Stimulated activated CD4-positive, alpha-beta T cell treated with anti-CD3 and anti-CD28 coated beads, Interleukin-15, amount 100 ng/mL, for 1 hour (primary cell): ENCODE measurements at places on chromosomes 12 and 14.
A peak's percentile ranks its signal among the peaks of the same experiment; 100 is the strongest.

DNA sequence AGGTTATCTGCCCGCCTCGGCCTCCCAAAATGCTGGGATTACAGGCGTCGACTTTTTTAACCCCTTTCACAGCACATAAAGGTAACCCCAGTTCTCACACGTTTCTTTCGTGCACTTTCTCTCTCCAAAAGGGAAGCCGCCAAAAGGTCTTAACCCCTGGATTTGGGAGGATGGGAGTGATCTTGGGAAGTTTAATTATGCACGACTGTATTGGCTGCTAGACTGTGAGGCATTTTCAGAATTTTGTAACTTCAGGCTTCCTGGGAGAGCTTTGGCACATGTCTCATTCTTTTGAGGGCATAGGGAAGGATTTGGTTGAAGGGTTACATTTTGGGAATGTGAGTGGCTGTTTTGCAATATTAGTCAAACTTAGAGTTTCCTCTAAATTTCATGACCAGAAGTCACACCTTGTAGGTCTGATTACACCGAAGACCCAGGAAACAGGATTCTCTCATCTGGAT lies 1.4 kb upstream of the SMARCC2 start:
- DNase-seq: no peak

DNA sequence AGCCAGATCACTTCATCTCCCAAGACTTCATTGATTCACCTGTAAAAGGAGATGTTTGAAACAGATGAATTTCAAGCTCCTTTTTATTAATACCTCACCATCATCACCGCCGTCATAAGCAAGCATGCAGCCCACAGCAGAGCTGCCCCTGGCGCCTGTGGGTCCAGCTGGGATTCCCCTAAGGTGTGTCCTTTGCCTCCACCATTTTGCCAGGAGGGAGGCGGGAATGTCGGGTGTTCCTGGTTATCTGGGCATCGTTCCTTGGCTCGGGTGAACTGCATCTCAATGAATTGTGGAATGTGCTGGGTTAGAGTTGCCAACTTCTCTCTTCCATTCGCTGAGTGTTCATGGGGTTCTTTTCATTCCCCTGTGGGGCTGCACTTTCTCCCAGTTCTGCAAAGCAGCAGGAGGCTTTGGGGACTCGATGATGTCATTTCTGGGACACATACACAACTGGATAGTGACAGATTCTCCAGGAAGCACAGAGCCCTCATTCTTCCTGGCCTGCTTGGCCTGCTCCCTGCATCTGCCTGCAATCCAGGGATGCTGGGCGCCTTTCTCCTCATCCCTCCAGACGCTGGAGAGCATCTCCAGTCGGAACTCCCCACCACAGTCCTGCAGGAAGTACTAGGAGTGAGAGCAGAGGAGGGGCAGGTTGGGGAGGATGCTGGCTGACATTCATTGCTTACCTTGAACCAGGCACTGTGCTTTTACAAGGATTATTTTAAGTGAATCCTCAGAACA lies 10.1 kb downstream of the CCND2 start:
- DNase-seq: no peak

GRCh38 chr14:92635031-92635430 lies 113.4 kb downstream of the LGMN start:
- DNase-seq: no peak

GRCh38 chr14:70882776-70883492 lies 24.3 kb upstream of the PCNX1 start:
- no peak for DNase-seq

DNA sequence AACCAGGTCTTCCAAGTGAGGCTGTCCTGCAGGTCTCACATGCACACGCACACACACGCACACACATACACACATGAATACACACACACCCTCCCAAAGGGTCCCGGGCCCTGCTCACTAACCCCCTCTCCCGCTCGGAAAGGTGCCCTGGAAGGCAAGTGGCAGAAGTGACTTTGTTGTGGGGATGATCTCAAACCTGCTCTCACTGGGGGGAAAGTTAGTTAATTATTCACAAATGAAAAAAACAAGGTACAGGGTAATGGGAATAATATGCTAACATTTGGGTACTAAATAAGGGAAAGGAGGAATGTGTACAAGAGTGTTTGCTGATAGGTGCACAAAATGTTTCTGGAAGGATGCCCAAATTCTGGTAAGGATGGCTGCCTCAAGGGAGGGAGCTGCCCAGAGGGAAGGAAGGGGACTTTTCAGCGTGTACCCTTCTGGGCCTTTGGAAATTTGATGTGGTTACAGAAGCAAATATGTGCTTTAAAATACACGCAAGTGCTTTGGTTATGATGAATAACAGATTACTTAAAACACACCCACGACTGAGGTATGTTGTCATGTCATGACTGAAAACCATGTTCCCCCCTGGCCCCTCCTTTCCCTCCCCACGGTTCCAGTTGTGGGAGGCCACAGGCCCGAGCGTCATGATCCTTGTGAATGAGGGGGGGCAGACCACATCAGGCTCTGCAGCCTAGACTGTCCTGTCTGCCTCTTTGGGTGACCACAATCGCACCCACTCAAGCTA lies 43.3 kb upstream of the PLEKHG6 start:
- DNase-seq: peak; percentile 10

DNA sequence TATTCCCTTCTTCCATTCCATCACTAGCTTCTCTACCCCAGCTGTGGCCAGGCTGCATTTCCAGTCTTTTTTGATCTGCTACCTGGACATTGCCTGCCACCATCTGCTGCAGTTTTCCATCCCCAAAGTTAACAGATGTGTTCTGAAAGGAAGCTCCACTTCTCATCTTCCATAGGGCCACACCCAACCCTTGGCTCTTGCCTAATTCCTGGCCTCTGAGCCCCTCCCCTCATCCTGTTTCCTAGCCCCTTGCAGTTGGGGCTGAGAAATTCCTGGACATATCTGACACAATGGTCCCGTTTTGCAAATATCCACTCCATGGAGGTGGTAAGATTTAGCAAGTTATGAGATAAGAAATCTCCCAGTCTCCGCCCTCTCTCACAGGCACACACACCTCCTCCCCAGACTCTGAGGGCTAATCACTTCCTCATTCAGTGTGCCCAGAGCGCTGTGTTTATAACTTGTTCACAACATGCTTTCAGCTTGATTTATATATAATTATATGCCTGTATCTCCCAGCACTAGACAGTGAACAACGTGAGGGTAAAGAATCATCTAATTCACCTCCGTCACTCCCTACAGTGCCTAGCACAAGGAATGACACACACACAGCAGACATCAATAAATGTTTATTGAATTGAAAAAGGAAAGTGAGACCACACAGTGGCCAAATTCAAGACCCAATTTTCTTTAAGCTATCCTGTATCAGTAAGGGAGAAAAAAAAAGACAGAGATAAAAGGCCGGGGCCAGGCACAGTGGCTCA lies 13.4 kb downstream of the SMUG1 start:
- no peak for DNase-seq

GRCh38 chr12:20489645-20490044 lies 121.3 kb downstream of the PDE3A start:
- DNase-seq: no peak

GRCh38 chr14:91241863-91242262 lies 2.6 kb downstream of the GPR68 start:
- no peak for DNase-seq

GRCh38 chr12:42704810-42705401 lies 115.4 kb upstream of the PRICKLE1 start:
- DNase-seq: no peak

GRCh38 chr12:123388951-123389559 lies 5.1 kb downstream of the KMT5A start:
- no peak for DNase-seq

- no peak for DNase-seq
Observed at GRCh38 chr12:13436696-13437391, 240.3 kb downstream of the EMP1 start.

DNA sequence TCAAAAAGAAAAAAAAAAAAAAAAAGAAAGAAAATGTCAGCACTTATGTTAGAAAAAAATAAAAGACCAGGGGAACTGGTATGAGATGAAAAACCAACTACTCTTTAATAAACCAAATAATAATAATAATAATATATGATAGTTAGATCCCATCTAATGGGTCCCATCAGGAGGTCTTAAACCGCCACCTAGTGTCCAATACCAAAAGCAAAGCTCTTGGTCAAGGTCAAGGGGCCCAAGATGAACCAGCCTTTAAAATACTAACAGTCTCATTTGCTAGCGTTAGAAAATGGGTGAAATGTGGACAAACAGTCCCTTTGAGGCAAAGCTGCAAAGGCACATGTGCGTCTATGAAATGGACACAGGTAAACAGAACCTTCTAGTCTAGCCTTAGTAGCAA lies 12.3 kb downstream of the BRAP start:
- DNase-seq: no peak

GRCh38 chr12:120228041-120228290 lies 27.1 kb upstream of the RPLP0 start:
- no peak for DNase-seq

DNA sequence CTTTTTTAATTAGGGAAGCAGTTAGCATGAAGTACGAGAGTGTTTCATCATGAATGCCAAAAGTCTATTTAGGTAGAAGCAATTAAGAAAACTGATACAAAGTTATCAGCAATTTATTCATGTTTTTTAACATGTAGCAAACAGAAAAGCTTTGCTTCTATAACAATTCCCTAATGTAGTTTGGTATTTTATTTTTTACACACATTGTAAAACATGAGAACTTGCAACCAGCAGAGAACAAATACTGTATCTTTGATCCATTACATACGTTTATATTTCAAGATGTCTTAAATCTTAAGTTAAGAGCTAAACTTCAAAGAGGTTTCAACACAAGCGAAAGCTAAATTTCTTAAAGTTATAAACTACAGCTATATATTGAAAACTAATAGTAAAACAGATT lies 39.3 kb downstream of the MED13L start:
- no peak for DNase-seq

DNA sequence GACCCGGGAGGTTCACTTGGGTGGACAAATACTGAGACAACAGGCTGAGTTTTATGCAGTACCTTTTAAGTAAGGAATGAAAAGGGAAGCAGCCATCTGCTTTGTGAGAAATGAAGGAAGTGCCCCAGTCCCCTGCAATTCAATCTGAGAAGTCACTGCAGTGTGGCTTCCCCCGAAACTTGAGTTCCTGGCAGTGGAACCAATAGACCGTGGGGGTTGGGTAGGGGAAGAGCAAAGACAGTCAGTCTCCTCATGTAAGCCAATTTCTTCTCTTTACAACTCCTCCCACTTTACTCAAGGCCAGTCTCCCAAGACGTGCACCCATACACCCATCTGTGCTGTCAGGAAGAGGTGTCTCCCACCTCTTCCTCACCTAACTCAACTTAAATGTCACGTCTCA lies 206.5 kb downstream of the BCAT1 start:
- DNase-seq: no peak

GRCh38 chr14:55834390-55834789 lies 254.4 kb downstream of the KTN1 start:
- DNase-seq: no peak

DNA sequence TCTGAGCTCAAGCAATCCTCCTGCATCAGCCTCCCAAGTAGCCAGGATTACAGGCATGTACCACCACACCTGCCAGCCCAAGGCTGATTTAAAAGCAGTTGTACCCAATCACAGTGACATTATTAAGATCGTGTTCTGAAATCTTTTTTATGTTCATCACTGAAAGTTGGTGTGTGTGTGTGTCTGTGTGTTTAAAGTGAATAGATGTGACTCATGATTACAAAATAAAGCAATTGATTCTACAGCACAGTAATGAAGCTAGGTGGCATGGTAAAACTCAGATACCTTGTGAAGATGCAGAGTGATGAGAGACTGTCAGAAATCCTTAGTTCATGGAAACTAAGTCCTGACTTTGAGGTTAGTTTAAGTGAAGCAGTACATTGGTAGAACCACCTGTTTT lies 74.2 kb upstream of the ATP2B1 start:
- no peak for DNase-seq

- DNase-seq: no peak
Observed at GRCh38 chr12:28313631-28314030, 123.4 kb downstream of the CCDC91 start.

DNA sequence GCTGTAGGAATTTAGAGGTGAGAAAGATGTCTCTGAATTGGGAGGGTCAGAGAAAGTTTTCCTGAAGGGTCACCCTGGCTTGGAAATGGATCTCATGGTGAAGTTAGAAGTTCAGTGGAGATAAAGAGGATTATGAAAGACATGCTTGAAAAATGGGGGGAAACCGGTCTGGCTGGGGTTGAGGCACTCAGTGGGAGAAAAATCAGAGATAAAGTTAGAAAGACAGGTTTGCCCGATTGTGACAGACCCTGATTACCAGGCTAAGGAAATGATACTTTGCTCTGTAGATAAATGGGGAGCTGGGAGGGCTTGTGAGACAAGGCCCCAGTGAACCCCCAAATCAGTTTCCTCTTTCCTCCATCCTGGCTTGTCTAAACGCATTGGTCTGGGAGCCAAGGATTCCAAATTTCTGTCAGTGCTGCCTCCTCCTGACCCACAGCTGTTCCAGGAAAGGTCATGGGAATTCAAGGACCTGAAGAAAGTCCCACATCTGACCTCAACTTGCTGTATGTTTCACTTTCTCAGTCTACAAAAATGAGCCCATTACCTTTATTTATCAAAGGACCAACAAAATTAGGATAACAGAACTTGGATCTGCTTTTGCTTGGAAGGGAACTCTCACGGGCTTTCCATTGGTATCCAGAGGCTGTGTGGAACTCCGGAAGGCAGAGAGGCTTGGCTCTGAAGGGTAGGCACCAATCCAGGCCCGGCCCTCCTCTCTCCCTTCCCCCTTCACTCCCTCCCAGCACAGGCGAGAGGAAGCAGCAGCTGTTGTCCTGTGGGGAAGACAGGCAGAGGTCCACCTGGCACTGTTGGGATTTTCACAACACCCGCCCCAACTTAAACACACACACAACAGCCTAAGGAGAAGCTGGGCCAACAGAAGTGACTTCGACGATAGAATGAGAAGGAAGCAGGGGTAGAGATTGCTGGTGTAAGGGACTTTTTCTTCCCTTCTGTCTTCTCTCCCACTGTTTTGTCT lies 3.4 kb upstream of the RNASE7 start:
- no peak for DNase-seq
